ENCODE measurements at places on chromosomes 7 and 10.
A peak's percentile ranks its signal among the peaks of the same experiment; 100 is the strongest.

- DNase-seq = peak; percentile 59
Observed at GRCh38 chr10:71696628-71697326, 22.8 kb downstream of the C10orf105 start.

DNA sequence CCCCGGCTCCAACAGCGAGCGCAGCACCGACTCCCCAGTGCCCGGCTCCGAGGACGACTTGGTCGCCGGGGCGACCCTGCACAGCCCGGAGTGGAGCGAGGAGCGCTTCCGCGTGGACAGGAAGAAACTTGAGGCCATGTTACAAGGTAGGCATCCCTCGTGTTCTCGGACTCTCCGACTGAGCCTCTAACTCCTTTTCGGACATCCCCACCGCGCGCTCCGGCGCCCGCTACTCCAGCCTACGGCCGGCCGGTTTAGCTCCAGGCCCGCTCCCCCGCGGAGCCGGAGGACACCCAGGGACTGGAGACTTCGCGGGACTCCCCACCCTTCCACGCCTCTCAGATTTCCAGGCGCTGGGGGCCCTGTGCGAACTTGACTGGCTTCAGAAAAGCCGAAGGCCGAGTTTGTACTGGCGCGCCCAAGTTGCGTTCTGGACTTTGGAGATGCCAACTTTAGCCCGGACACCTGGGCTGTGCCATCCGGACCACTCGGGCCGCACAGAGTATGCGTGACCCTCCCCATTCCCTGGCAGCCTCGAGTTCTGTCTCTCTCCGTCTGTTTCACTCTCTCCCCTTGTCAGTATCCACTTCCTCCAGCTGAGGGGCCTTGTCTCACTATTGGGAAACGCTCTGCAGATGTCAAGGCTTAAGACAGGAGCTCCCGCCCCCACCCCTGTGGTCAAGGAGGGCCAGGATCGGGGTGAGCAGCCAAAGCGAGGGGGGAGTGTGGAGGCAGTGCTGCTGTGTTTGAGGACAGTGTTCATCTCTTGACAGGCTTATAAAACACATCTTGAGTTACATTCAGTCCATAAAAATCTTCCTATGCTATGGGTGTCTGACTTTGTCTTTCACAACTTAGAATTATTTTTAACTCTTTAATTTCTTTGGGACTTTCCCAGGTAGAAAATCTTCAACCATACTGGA is 777 bp downstream of the BICC1 start:
- DNase-seq = peak; percentile 38

GRCh38 chr7:29487424-29487823 is 76.2 kb upstream of the PRR15 start:
- no peak for DNase-seq

DNA sequence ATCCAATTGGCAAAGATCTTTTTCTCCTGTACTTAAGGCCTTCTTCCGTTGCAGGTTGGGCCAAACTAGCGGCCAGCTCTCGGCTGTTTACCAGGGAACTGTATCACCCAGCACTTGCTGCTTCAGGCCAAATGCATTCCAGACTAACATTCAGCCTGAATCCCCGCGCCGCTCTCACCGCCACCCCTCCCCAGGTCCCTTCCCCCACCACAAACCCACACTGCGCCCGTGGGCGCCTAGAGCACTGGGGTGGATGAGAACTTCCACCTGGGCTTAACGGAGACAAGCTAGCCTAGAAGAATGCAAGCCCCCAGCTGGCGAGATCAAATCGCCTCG is 676 bp downstream of the TCAF1 start:
- no peak for DNase-seq

DNA sequence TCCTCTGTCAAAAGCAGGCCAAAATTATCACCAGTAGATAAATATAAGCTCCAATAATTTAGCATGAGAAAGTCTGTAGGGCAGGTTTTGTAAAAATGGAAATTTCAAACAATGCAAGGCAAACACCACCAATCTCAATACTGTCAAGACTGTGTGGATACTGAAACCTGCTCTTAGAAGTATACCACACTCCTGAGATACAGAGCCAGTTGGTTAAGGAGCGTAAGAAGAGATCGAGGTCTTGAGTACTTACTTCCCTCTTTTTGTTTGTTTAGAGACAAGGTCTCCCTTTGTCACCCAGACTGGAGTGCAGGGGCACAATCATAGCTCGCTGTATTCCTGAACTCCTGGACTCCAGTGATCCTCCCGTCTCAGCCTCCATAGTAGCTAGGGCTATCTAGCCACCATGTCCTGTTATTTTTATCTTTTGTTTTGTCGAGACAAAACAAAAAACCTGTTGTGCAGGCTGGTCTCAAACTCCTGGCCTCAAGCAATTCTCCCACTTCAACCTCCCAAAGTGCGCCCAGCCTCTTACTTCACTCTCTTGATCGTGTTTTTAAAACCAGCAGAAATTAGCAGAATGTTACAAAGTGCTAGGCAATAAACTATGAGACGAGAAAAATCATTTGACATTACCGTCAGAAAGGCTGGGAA is 205.7 kb downstream of the PARD3 start:
- DNase-seq = no peak

GRCh38 chr10:125778556-125778955 is 2.9 kb upstream of the MMP21 start:
- no peak for DNase-seq

DNA sequence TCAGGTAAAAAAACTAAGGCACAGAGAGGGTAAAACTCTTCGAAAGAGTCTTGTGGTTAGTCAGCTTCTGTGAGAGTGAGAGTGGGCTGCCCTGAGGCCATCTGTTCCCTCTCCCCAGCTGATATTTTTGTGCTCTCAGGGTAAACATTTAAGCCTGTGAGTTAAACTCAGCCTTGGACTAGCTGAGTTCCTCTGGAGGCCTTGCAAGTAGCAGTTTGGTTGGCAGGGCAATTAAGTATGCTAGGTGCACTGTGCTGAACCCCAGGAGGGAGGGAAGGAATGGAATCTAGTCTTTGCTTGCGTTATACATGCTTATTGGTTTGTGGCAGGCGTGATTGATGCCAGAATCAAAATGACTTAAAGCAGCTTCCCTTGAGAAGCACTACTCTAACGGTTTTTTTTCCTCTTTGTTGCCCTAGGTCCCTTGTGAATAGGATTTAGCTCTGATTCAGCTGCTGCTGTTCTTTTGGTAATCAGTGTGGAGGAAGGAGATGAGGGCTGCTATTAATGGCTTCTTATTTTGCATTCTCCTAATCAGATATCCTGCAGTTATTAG is 140.2 kb downstream of the AUTS2 start:
- DNase-seq = no peak

DNA sequence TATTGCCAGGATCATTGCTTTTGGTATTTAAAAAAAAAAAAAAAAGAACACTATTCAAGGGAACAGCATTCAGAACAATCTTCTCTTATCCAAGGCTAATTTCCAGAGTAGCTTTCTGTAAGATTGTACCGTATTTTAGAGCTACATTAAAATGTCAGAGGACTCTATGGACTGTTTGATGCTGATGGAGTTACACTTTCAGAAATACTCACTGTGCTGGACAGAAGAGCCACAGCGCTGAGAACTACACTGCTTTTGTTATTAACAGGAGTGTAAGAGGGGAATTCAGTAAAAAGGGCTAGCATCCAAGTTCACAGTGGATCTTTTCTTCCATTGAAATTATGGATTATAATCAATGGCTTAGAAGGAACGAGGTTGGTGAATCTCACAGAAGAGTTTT is 247.7 kb downstream of the AHR start:
- DNase-seq = no peak

DNA sequence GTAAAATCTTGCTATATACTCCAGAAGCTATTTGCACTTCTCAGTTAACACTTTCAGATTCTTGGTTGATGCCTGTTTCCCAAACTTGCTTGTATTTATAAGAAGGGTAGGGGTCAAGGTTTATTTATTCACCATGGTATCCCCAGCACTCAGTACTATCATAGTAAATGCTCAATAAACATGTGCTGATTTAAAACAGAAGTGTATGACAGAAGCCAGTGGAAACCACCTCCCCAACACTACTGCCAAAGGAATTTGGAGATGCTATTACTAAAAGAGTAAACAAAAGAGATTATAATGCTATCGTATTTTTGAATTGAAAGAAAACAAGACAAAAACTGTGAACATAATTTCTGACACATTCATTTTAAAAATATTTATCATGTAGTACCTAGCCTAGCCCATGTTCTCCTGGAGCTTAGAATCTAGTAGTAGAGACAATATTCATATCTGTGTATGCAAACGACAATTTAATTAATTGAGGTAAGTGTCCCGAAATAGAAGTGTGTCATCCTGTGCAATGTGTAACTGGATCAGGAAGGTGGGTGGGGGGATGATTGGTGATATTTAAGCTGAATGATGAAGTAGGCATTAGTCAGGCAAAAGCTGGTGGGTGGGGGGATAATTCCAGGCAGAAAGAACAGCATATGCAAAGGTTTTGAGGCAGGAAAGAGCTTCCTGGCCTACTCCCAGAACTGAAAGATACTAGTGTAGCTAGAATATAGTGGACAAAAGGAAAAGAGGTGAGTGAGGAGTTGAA is 77.5 kb downstream of the HGF start:
- DNase-seq = no peak

DNA sequence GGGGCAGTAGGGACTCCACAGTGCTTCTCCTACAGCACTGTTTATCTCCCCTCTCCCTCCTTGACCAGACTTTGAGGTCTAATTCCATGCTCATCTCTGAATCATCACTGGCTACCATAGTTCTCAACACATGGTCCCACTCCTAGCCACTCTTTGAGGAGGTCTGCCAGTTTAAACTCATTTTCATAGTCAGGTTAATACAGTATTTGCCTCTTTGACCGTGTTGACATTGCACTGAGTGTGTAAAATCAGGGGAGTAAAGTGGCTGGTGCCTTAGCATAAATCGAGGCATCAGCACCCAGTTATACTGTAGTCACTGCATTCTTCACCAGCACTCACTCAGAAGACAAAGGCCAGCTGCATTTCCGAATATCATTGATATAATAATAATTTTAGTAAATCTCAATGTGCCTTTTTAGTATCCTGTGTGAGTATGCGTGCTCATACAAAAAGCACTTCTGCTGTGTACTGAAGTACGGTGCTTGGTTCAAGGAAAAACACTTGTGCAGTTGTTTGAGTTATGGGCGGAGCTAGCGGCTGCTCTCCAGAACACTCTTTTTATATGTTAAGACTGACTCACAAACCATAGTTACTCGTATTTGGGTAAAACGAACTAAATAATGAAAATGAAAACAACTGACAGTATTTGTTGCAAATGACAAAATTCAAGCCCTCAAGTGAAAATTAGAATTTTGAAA is 89.7 kb downstream of the GALNT11 start:
- no peak for DNase-seq

- no peak for DNase-seq
Observed at GRCh38 chr10:132364594-132364970, 32.4 kb upstream of the PWWP2B start.

GRCh38 chr10:71708301-71708703 is 11.3 kb downstream of the C10orf105 start:
- DNase-seq = peak; percentile 53

DNA sequence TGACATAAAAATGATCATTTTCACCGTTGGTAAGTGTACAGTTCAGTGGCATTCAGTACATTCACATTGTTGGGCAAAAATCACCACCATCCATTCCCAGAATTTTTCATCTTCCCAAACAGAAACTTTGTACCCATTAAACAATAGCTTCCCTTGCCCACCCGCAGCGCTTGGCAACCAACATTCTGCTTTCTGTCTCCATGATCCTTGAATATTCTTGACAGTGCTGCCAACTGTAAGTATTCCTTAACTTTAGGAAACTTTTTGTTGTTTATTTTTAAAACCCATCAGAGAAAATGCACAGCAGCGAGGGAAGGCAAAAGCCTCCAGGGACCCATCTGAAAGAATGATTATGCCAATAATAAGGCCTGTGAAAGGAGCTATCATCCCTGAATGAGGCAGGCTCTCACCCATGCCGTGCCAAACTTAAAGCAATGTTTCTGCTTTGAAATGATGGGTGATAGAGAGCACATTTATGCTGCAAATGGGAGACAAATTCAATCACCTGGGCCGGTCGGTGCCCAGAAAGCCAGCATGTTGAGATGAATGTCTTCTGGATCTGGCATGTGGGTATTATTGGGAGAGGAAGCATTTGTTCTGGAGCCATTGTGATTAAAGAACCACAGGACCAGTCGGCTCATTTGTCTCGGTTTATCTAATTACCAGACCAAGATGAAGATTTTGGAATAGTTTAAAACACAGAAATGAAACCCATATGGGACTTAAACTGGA is 202.1 kb upstream of the NPVF start:
- no peak for DNase-seq

DNA sequence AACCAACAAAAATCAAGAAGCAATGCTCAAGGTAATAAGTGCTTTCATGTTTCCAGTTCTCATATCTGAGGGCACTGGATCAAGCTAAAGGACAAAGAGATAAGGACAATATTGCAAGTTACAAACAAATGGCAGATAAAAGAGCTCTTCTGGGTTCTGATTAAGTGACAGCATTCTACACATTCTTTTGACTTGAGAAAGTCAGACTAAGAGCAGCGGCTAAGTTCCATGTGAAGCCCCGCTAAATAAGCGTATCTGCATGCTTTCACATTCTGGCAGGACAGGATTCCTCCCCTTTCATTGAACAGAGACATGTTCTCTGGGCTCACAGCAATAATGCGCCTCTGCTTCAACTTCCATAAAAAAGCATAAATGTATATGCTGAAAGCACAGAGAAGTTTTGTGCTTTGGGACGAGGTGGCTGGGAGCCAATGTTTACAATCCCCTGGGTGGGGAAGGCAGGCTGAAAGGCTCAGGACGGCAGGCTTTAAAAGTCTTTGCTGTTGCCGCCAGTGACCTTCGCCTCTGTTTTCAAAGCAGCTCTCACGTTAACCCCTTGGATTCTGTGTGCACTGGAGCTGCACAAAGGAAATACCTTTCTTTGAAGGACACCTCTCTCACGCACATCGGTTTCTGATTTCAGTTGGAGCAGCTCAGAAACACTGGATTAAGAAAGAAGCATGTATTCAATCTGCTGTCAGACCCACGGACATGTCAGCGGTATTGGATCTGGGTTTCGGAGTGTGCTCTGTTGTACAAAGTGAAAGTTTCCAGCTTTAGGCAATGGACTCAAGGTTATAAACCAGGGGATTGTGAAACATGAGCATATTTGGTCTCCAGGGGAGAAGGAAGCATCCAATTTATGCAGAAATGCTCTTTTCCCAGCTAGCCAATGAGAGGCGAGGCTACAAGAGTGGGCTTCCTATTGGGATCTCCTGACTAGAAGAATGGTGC is 105.4 kb upstream of the FAM133B start:
- peak; percentile 79 for DNase-seq

DNA sequence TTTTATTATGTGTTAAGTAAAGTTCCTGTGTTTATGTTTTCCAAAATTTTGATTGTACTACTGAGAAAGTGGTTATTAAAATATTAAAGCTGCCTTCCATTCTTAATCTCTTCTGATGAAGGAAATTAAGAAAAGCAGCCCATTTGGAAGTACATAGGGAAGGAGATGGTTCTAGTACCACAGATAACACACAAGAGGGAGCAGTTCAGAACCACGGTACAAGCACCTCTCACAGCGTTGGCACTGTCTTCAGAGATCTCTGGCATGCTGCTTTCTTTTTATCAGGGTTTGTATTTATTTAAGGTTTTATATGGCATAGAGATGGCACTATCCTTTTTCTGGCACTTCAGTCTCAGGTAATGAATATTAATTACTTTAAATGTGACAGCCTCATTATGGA is 111.6 kb downstream of the PHTF2 start:
- peak; percentile 36 for DNase-seq
